ENCODE measurements at places on chromosomes 1 and 21.

DNA sequence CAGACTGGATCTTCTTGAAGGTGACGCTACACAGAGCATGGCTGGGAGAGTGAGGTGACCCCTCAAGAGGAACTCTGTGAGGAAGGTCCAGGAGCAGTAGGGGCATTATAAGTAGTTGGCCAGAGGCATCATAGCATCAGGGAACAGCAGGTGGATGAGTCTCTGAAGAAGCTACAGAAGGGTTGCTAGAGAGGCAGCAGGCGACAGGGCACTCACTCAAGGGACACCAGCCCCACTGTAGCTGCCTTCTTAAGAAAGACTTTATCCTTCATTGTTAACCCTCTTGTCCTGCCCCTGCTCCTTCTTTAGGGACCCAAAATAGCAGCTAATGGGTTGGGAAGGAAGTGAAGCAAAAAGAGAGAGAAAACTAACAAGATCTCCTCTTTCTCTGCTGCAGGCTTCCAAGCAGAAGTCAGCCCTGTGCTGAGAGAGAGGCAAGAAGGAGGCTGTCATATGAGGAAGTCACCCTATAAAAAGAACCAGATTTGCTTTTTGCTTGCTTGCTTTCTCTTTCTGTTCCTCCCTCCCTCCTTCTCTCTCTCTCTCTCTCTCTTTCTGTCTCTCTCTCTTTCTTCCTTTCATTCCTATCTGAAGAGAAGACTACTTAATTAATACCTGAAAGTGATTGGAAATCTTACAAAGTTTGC lies 7.7 kb upstream of the CD5L start:
- DNase-seq, result no peak

- no peak for DNase-seq
Observed at GRCh38 chr1:188027613-188028012, 1198.9 kb downstream of the PLA2G4A start.

- no peak for DNase-seq
Observed at GRCh38 chr1:22848405-22848804, 124.3 kb downstream of the LACTBL1 start.

DNA sequence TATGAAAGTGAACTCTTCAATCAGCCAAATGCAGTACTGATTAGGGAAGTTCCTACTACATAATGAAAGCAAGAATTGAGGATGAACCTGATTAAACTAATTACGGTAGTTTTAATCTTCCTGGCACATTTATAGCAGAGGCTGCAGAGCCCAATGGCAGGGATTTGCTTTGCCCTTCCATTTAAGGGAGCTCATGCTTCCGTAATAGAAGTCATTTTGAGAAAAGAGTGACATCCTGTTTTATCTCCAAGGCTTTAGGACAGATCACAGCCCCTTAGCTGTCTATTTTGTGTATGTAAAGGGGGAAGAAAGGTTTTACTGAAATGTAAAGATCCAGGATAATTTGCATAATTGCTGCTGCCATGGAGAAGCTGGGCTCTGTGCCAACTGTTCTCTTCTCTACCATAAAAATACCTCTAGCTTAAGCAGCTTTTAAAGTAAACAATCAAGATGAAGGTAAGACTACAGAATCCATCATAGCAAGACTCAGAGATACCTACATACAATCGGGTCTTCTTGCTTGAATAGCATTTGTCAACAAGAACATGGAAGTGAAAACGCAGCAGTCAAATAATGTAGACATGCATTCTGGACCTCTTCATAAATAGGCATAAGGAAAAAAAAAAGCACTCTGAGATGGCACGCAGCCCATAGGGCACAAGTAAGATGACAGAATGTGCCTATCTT lies 62.5 kb downstream of the ASH1L start:
- DNase-seq, result no peak

GRCh38 chr1:43582162-43582566 lies 51.5 kb downstream of the PTPRF start:
- DNase-seq, result peak; percentile 19

- DNase-seq, result no peak
Observed at GRCh38 chr1:218817071-218817470, 356.6 kb upstream of the LYPLAL1 start.

DNA sequence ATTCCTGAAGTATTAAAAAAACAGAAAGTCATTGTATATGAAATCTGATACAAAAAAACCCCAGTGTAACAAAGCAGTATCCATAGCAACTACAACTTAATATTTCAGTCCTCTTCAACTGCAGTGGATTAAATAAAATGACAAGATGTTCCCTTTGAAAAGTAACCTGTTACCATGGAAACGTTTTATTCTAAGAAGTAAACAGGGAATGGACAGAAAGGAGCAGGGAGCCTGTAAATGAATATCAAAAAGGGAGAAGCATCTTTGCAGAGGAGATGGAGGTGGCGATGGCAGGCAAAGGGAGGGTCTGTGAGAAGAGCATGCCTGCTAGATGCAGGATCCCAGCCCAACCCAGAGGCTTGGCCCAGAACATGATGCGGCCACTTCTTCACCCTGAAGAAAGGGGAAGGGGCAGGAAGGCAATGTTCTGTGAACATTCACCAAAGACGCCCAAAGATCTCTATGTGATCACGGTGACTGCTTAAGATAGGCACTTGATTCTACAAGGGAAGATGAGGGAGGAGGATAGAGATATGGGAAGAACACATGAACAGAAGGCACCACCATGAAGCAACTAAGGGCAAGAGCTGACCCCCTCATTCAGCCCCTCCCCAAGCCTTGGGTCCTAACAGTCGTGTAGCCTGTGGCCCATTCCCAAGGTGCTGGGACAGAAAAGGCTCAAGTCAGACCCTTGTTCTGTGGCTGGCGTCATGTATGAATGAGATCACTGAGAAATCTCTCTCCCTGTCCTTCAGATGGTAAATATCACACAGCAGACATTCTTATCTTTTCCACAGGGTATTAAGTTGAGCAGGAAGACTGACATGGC lies 200.0 kb downstream of the SLC45A1 start:
- no peak for DNase-seq

DNA sequence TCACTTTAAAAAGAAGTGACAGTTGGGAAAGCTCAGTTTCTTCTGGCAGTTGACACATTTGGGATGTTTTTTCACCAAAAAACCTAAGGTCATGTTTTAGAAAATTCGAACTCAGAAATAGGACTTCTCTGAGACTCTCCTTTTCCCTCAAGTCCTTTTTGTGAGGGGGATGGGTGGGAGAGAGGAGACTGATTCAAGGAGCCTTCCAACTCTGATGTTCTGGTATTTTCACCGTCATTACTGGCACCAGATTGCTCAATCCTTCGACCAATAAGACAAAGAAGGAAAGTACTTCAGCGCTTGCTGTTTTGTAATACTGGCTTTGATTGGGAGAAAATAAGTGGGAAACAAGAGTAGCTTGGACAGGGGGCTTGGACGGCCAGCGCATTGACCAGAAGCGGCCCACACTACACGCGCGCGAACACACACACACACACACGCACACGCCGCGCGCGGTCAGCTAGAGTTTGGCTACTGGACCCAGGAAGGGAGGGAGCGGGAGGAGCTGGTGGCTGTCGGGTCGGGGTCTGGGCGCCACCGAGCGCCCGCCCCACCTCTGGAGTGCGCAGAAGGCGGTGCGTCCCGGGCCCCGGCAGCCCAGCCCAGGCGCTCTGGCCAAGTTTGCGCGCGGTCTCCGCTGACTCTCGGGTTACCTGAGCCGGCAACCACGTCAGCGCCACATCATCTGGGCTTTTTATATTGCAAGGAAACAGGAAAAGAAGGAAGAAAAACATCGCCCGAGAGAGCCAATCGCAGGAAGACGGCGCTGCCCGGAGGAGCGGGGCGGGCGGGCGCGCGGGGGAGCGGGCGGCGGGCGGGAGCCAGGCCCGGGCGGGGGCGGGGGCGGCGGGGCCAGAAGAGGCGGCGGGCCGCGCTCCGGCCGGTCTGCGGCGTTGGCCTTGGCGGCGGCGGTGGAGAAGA lies at the start of gene KCNK1:
KCNK1 (plus strand) TSS at position 855 of the 921 bp plus-strand sequence; CDS start at position 921, 66 bp downstream.
- DNase-seq, result no peak

DNA sequence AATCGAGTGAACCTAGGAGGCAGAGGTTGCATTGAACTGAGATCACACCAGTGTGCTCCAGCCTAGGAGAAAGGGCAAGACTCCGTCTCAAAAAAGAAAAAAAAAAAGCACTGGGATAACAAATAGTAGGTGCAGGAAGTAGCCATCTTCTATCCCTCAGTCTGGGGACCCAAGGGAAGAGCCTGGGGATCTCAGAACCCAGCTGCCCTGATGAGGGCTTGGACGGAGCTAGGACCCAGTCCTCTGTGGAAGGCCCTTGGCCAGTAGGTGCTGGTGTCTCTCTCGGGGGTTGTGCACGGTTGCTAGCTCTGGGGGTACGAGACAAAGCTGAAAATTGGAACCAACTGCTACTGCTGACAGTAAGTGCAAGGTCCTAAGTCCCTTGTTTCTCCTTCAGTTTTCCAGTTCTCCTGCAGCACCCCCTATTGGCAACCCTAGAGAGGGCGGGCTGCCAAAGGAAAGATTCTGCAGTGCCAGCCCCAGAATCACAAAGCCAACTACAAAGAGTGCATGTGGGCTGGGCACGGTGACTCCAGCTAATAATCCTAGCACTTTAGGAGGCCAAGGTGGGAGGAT lies 57.6 kb upstream of the KIF1B start:
- peak; percentile 11 for DNase-seq

- no peak for DNase-seq
Observed at GRCh38 chr1:177686933-177687332, 282.9 kb downstream of the SEC16B start.

- DNase-seq, result no peak
Observed at GRCh38 chr1:234331507-234331906, 41.7 kb upstream of the COA6 start.

GRCh38 chr1:199856216-199856780 lies 171.2 kb upstream of the NR5A2 start:
- DNase-seq, result no peak

GRCh38 chr1:115710859-115711624 lies 57.5 kb downstream of the CASQ2 start:
- DNase-seq, result no peak

GRCh38 chr21:39542736-39543135 lies 70.0 kb upstream of the B3GALT5 start:
- DNase-seq, result no peak

- no peak for DNase-seq
Observed at GRCh38 chr21:36282568-36283230, 37.3 kb upstream of the MORC3 start.

Measured in activated CD4-positive, alpha-beta T cell treated with anti-CD3 and anti-CD28 coated beads for 24 hours (primary cell).